Astrocyte of the hippocampus (primary cell): ENCODE measurements at places on chromosomes 16 and 17.

GRCh38 chr16:88303890-88304819 is 78.6 kb upstream of the ZNF469 start:
- peak; percentile 93 for DNase-seq

DNA sequence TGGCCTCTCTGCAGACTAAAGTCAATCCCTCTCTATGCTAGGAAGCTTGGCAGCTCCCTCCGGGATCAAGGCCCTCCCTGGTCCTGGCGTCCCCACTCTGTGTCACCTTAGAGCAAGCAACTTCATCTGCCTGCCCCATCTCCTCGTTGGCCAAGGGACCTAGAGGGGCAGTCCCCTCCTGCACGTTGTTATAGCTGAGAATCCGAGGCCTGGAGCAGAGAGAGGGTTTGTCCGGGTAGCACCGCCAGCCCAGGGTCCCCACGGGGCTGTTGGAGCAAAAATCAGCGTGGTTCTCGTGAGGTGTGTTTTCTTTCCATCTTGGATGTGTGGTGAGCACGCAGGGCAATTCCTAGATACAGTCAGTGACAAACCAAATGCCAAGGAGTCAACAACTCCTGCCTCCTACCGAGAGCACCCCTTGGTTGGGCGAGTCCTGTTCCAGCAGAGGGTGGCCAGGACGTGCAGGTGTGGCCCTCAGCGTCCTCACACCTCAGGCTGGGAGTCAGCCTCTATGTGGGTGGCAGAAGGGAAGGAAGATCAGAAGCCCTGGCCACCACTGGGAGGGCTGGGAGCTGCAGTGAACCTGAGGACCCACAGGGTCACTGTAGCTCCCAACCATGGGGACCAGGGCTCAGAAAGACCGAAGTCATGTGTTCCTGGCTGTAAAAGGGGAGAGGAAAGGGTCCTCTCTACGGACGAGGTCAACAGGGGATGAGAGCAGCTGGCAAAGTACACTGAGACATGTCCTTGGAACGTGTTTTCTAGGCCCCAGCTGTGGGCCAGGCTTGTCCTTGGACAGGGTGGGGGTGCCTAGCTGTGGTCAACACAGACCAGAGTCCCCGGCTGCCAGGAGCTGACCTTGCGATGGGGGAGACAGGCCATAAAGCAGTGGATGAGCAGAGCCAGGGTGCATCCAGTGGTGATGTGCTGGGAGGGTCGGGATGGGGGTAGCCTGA is 85.6 kb upstream of the CIBAR2 start:
- no peak for DNase-seq

GRCh38 chr16:53341792-53342191 is 92.5 kb upstream of the RBL2 start:
- DNase-seq = no peak

- DNase-seq = no peak
Observed at GRCh38 chr17:33989361-33990148, 265.5 kb upstream of the CCL2 start.

DNA sequence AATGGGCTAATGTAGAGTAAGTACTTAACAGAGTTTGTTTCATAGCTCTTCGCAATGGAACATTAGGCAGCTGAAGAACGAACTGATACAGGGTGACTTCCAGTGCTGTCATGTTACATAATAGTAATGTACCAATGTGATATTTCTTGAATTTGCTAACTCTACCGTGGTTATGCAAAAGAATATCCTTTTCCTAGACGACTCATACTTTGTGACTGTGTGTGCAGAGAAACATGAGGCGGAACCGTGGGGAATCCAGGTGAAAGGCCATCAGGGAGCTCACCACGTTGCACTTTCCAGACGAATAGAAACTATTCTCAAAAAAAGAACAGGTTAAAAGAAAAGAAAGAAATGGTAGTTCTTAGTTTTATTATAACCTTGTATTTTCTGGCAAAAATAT is 13.2 kb downstream of the NOB1 start:
- DNase-seq = no peak

DNA sequence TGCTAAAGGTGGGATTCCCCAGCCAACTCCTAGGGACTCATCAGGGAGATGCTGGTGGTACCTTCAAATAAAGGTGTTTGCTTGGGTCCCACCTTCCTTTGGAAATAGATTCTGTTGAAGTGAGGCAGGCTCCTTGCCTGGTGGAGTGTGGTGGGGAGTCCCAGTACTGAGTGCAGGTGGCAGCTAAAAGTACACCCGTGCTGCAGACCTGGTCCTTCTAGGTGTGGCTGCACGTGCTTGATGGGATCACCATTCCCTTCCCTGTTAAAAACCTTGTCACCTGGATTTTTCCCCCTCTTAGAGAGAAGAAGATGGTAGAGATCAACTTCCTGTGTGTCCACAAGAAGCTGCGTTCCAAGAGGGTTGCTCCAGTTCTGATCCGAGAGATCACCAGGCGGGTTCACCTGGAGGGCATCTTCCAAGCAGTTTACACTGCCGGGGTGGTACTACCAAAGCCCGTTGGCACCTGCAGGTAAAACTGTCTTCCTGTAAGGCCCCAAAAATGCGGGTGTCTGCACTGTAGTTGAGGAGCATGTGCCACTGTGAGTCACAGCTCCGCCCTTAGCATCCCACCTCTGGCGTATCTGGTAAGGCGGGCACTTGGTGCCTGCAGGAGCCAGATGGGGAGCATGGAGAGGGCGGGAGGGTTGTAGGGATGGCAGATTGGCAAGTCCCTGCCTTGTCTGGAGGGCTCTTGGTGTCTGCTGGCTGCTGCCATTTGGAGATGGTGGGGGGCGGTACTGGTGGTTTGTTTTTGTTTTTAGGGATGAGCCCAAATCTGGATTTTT is 34.0 kb downstream of the PLCD3 start:
- no peak for DNase-seq

GRCh38 chr16:88504489-88505404 is 51.7 kb downstream of the ZFPM1 start:
- DNase-seq = no peak

GRCh38 chr17:55168958-55169687 is 95.6 kb upstream of the HLF start:
- no peak for DNase-seq

DNA sequence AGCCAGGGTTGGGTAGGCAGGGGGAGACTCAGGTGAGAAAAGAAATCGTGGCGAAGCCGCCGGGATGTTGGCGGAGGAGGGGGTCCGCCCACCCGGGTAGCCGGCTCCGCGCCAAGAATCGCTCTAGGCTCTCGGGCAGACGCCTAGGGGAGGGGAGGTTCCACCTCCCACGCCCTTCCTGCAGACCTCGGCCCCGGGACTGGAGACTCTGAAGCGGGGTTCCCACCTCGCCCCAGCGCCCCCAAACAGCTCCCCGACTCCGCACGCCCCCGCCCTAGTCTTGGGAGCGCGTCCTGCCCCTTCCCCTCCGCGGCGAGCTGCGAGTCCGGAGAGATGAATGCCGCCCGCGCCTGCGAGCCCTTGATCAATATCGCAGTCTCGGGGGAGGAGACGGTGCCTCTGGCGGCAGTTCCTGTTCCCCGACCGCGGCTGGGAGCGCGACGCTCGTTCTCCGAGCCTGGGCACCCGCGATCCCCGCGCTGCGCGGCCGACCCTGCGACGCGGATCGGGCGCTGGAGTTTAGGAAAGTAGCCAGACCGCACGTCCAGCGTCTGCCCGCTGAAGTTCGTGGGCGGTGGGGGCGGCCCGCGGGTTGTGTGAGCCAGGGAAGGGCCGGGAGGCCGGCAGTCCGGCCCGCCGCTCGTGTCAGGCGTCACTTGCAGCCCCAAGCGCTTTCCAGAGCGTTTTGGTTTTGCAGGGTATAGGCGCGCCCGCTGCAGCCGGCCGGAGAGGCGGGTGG is 790 bp downstream of the CRHR1 start:
- DNase-seq = peak; percentile 33

DNA sequence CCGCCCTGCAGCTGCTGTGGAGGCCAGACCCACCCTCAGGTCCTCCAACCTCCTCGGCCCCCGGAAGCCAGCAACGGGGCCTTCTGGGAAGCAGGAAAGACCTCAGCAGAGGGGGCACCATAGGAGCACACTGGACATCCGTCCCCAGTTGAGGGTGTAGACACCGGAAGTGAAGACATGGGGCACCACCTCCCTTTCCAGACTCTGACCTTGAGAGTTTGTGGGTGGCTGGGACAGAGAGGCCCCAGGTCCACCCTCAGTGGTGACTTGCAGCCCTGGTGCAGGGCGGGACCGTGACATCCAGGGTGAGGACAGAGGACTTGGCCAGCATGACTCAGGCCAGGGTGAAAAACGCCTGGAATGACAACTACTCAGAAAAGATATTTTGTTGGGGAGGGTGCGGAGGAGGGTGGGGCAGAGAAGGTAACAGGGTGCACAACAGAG is 19.9 kb downstream of the CEP295NL start:
- peak; percentile 83 for DNase-seq

- DNase-seq = no peak
Observed at GRCh38 chr16:86257546-86257945, 252.8 kb upstream of the FOXF1 start.

- no peak for DNase-seq
Observed at GRCh38 chr16:68070806-68071517, 14.2 kb upstream of the NFATC3 start.

DNA sequence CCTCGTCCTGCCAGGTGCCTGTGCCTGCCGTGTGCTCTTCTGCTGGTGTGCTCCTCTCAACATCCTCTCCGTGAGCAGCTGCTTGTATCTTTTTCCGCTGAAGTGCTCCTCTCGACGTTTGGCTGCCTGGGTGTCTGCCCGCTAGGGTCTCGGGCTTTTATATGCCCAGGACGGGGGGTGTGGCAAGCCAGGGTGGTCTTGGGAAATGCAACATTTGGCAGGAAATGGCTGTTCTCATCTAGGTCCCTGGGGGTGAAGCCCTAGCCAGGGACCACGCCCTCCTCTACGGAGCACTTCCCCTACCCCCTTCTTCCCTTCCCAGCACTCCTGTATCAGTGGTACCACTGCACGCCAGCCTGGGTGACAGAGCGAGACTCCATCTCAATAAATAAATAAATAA is 49.4 kb downstream of the IQCK start:
- no peak for DNase-seq
